ENCODE measurements at places on chromosomes 6 and 20. TPM values are rescaled to one million over a fixed set of nuclear protein-coding genes. Genes with fewer than 3 reads are reported as not detected.

GRCh38 chr20:17803765-17804164 lies 104.0 kb downstream of the BANF2 start:
- DNase-seq: no peak

DNA sequence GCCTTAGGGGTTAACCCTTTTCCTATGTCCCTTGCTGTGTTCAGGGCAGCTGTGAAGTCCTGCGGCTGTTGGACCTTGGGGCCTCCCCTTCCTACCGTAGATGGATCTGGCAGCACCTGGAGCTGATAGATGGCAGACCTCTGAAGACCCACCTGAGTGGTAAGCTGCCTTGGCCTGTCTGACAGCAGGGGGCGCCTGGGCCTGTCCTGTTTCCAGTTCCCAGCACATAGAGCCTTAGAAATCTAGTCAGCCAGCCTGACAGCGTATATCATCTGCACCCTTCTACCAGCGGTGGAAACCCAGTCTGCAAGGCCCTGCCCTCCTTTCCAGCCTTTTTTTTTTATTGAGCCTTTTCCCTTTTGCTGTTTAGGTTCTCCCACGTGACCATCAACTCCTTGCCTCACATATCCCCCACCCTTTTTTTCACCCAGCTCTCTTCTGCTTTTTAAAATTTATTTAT lies 26.6 kb downstream of the CNBD2 start:
- DNase-seq: peak; percentile 72

- DNase-seq: no peak
These were observed 56.3 kb upstream of the EYA4 start for GRCh38 chr6:133184798-133185372.

Gene WFDC5
- total RNA-seq: not detected

Gene VSTM2L
- not detected for total RNA-seq

Gene PHACTR1
- total RNA-seq: 109 TPM

Gene ULBP2
- total RNA-seq: 0.29 TPM

Gene SLC17A2
- total RNA-seq: not detected

- DNase-seq: no peak
These were observed 15.4 kb upstream of the PREX1 start for GRCh38 chr20:48843057-48843806.

DNA sequence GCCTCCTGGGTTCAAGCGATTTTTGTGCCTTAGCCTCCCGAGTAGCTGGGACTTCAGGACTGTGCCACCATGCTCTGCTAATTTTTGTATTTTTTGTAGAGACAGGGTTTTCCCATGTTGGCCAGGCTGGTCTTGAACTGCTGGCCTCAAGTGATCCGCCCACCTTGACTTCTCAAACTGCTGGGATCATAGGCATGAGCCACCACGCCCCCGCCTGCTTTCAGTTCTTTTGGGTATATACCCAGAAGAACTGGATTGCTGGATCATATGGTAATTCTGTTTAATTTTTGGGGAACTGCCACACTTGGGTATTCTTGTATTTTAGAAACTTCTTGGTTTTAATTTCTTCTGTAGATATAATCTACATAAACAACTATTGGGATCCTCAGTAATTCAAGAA lies 17.0 kb downstream of the CDS2 start:
- no peak for DNase-seq

GRCh38 chr20:54151511-54152226 lies 22.1 kb downstream of the CYP24A1 start:
- DNase-seq: no peak

DNA sequence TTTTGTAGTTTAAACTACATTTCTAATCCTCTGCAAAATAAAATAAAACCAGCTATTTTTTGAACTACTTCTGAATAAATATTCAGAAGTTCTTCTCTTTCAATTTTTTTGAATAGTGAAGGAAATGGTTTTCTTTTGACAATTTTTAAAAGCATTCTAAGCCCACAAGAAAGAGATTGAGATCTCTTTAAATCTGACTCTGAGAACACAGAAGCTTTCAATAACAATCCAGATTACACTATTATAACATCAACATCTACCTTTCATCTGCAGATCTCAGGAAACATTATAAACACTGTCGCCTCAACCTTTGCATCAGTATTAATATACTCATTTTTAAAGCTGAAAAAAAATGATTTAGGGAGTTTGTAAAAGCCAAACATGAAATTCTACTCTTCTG lies 247.5 kb upstream of the PREP start:
- DNase-seq: no peak

GRCh38 chr20:43942667-43943285 lies 28.1 kb downstream of the TOX2 start:
- DNase-seq: no peak

DNA sequence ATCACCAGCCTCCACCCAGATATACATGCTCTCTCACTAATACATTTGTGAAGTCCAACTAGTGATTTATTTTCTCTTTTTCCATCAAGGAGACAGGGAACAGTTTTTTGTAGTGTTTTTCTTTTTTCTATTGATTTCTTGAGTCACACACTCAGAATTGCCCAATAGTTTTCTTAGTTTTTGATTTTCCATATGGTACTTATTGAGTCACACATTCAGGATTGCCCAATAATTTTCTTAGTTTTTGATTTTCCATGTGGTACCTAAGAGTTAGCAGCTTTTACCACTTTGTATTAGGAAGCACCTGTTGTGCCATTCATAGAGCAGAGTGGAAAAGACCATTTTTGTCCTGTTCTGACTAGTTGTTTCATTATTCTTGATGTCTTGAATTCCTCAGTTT lies 1268.8 kb downstream of the EPHA7 start:
- DNase-seq: no peak

- DNase-seq: no peak
These were observed 538.3 kb upstream of the BTBD3 start for GRCh38 chr20:11379257-11380011.
